ENCODE measurements at places on chromosomes 3 and 15. TPM values are rescaled to one million over a fixed set of nuclear protein-coding genes. Genes with fewer than 3 reads are reported as not detected.

Gene IL17RD
- 0.85 TPM for total RNA-seq

- DNase-seq: no peak
Observed at GRCh38 chr3:187773233-187774184, 28.2 kb upstream of the BCL6 start.

Gene KBTBD12
- 3.8 TPM for total RNA-seq

DNA sequence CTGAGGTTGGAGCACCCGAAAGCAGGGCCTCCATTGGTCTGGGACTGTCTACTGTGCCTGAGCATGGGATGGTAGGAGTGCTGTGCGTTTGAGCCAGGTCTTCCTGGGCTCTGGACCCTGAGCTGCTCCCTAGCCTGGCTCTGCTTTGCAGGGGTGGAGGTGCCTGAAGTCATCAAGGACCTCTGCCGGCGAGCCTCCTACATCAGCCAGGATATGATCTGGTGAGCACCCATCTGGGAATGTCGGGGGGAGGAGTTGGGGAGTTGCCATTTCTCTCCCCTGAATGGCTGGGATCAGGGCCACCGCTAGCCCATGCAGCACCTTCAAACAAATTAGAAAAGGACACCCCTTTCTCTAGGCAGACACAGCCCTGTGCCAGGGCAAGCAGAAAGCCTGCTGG is 20.7 kb downstream of the DUOX1 start:
- no peak for DNase-seq

Gene KNSTRN
- 10.8 TPM for total RNA-seq

DNA sequence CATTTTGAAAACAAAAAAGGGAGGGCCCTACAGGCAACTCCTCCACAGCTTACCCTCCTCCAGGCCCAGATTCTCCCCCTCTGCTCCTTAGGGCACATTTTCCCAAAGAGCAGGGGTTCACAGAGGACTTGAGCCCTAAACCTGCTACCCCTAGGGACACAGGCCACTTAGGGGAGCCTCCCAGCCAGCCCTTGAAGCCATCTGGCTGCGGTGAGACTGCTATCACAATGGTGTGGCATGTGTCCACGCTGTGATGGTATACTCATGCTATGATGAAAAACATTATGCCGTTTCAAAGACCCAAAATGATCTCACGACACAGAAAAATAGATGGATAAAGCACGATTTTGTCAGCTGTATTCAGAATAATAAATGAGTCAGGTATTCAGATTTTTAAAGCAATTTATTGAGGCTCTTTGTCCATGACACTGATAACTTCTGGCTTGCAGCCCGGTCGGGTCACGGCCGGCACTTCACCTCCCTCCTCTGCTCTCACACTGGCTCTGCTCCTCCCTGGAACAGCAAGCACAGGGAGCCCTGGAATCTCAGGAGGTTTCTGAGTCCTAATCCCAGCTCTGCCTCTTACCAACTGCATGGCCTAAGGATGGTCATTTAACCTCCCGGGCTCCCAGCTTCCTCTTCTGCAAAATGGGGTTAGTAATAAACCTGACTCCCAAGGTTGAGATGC is 115.3 kb downstream of the MEGF11 start:
- DNase-seq: no peak

- DNase-seq: no peak
Observed at GRCh38 chr3:115931581-115931980, 308.3 kb downstream of the GAP43 start.

DNA sequence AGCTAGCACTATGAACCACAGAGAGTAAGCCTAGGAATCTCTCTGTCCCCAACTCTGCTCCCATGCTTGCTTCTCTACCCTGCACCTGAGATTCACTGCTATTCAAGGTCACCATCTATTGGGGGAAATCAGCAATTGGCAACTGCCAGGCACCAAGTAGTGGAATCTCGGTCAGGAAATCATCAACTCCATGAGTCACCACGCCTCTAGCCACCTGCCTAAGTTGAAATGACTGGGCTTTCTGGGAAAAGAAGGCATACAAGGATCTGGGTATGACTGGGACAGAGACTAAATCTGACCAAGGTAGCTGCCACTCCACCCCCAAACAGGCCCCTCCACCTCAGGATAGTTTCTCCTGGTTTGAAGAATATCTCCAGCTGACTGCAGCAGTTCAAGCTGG is 464.1 kb upstream of the CBLB start:
- no peak for DNase-seq

Gene GXYLT2
- total RNA-seq: 3.3 TPM

GRCh38 chr3:195101927-195102608 is 168.9 kb downstream of the XXYLT1 start:
- DNase-seq: no peak

GRCh38 chr15:100194996-100195395 is 146.8 kb downstream of the ADAMTS17 start:
- no peak for DNase-seq

DNA sequence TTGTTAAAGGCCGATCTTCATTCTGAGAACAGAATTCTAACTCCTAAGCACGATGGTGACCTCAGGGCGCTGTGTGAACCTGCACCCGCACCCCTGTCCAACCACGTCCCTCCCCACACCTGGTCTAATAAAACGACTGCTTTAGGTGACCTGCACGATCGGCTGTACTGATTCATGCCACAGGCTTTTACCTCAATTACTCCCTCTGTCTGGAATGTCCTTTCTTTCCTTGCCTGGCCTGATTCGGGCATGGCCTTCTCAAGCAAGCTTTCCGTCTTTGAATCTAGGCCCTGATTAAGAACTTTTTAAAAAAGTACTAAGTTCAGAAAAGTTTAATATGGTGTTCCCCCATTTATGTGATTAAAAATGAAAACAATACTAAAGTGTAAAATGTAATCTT is 842 bp upstream of the U2SURP start:
- peak; percentile 16 for DNase-seq

Gene SLC2A2
- not detected for total RNA-seq

Gene ZNF385D
- total RNA-seq: 0.79 TPM

Gene GP9
- total RNA-seq: 0.55 TPM

DNA sequence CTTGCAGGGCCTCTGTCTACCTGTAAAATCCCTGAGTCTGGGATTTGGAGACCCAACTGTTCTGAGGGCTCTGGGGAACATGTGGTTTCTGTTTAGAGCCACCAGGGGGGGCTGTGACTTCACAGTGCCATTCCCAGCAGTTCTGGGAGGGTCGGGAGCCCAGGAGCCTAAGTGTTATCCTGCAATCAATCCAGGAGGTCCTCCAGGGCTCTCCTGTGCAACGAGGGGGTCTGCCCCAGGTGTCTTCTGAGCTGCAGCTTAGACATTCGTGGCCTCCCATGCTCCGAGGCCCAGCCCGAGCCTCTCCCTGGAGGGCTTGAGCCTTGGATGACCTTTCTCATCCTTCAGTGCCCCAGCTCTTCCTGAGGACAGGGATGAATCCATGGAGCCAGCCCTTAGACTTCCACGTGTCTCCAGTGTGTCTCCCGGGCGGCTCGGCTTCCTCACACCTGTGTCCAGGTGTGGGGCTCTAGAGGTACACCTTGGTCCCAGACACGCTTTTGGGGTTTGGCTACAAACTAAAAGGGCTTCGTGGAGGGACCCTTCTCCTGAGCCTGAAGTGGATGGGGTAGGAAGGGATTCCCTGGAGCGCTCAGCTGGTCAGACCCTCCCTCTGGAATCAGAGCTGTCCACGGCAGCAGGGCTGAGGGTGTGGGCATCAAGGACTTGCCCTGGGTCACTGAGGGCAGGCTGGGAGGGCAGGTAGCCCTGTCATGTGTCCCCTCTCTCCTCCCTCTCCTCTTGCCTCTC is 20.3 kb upstream of the ABTB1 start:
- DNase-seq: no peak

Gene CAV3
- not detected for total RNA-seq

GRCh38 chr15:69293741-69294615 is 4.7 kb upstream of the PAQR5 start:
- DNase-seq: no peak

- peak; percentile 81 for DNase-seq
Observed at GRCh38 chr3:34260271-34261000, 462.0 kb downstream of the PDCD6IP start.

DNA sequence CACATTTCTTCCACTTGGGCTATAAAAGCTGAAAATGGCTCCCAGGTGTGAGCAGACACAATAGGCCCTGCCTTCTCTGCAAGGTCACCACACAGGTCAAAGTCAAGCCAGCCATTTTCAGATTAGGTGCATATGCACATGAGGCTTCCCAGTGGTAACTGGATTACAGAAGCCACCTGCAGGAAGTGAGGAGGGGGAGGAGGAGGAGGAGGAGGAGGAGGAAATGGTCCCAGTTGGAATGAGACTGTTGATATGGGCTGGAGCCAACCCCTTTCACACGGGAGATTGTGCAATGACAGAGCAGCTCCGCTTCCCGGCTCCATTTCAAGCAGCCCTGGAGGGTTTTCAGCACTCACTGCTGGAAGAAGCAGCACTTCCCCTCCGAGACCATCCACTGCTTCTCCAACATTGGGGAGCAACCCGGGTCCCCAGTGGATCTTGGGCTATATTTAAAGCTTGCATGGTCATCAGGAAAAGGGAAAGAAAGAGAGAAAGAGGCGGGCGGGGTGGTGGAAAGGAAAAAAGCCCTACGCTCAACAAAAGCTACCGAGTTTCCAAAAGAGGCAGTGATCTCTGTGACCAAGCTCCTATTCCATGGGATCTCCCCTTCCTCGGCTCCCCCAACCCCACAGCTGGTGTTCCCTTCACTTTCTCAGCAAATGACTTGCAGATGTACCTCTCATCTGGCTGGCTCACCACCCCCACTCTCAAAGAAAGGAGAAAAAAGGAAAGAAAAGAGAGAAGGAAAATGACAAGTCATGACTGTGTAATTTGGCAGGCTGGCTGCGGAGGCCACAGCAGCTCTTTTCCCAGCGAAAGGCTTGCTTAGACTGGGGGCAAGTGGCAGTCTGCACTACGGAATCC is 58.3 kb downstream of the LRIG1 start:
- DNase-seq: peak; percentile 63

Gene SCN5A
- total RNA-seq: 0.43 TPM

GRCh38 chr3:193865339-193865738 is 270.6 kb upstream of the HES1 start:
- DNase-seq: no peak

GRCh38 chr15:85630311-85630710 is 164.4 kb downstream of the KLHL25 start:
- DNase-seq: no peak

DNA sequence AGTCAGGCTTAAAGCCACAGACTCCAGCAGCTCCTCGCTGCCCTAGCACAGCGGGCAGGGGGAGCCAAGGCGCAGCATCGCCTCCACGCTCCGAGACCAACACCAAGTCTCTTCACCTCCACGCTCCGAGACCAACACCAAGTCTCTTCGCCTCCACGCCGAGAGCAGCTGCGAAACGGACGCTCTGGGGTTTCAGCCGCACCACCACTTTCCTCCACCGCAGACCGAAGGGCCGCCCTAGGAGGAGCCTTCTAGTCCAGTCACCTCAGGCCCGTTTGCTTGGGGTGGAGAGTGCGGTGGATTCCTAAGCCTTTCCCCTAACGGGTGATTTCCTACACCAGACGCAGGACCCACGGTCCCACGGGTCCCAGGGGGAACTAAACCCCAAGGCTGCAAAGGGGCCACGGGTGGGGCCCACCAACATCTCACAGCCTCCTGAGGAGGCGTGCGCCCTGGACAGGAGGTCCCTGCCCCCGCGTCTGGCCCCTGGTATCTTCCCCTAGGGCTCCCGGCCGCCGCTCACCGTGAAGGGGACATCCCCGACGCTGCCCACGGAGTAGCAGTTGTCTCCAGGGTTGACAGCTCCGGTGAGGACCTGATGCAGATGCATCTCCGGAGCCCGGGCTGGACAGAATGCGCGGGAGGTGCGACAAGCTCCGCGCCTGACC is 501 bp downstream of the DMXL2 start:
- peak; percentile 59 for DNase-seq

GRCh38 chr3:66280304-66280703 is 59.5 kb downstream of the SLC25A26 start:
- no peak for DNase-seq

DNA sequence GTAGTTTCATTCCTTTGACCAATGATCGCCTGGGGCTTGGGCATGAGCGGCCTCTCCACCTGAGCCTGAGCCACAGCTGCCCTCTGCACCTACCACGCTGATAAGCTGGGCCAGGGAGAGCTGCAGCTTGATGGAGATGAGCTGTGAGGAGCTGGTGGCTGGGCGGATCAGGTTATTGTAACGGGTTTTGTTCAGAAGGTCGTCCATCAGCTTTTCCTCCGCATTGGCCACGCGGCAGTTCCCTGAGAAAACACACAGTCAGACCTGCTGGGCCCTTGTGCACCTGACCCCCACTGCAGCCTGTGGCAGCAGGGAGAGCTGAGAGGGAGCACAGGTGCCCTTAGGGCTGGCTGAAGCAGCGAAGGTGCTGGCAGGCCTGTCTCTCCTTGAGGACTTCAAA is 5.7 kb downstream of the CHRNB4 start:
- no peak for DNase-seq

GRCh38 chr15:39799552-39800011 is 16.9 kb upstream of the FSIP1 start:
- DNase-seq: no peak

DNA sequence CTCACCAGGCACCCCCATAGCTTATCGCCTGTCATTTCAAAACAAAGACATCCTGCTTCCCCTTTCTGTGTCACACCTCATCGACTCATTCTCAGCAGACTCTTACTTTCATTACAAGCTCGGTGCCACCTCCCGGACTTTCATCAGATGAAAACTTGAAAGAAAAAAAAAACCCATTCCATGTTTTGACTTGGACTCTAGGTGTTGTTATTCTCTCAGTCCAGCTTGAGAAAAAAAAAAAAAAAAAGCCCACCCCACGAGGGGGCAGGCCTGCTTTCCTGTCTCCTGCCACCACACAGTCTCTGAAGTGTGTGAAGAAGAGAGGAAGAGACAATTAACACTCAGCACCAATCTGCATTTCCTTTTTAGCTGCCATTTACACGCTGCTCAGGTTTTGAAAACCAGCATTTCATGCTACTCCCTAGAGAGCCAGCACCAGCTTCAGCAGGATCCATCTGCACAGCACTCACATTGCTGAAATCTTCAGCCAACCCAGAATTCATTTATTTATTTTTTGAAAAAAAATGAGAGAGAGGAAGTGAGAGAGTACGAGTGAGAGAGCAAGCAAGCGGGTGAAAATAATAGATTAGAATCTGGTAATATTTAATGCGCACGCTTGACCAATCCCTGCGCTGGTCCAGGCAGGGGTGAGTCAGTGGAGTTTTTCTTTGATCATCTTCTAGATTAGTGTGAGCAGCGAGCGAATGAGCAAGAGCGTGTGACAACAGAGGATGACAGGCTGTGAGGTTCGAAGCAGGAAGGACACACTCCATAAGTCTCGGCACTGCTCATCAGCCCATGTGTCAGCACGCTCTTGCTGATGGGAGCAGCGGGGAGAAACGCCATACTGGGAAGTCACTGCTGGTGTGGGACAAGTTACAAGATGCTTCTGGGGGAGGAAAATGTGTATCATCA is 23.5 kb downstream of the ZNF80 start:
- no peak for DNase-seq

GRCh38 chr3:127672429-127673190 is at the start of gene ABTB1:
ABTB1 (plus strand) TSS chr3:127672952; CDS start chr3:127673026, 74 bp downstream.
- DNase-seq: peak; percentile 87

All from left colon (tissue), 2 donors.